Urothelium cell line (cell line): ENCODE measurements at places on chromosomes 13 and 19.

DNA sequence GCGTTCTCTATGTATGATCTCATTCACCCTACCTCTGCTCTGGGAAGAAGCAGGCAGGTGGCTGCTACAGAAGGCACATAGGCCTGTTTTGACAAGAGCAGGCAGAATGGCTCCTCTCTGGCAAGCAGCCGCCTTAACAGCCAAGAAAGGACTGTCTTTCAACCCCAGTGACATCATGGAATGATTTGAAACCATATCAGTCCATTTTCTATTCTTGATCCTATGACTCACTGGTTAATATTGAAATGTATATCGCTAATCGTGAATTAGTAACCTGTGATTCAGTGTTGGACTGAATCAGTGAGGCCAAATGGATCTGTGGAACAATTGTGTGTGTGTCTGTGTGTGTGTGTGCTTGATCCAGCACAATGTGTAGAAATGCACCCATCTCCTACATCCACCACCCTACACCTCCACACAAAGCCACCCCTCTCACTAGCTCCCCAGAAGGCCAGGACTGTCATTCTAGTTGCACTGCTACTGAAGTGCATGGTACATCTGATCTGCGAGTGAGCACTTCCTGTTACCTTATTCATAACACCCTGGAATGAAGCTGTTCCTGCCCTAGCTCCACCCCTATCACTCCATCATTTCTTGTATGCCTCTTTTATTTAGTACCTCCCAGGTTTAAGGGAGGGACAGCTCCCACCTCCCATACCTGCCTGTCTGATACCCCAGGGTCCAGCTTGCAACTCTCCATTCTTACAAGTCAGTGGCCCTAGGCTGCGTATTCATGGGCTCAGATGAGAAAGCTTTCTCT is 460.0 kb downstream of the FOXO1 start:
- no peak for DNase-seq

DNA sequence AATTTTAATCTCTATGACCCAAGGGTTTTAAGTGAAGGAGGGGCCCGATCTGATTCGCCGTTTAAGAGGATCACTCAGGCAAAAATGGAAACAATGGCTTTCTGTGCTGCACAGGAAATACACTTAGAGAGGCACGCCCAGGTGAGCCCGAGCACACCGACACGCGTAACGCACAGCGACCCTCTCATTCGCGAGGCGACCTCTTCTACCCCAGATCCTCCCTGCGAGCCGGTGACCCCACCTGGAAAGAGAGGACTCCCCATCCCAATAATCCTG is 216 bp downstream of the SH2D3A start:
- DNase-seq = no peak

DNA sequence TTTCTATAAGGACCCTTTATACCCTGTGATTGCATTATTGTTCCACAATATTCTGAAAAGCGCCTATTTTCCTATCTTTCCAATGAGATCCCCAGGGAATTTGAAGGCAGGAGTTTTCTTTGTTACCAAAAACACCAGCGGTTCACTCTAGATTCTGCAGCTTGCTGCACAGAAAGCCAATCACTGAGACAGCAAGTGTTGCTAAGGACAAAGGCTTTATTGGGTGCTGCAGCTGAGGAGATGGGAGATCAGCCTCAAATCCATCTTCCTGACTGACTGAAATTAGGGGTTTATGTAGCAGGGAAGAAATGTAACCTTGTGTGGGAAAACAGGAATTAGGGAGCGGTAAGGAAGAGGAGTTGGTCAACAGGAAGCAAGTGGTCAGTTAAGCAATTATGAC is 42.6 kb upstream of the MYO16 start:
- no peak for DNase-seq

DNA sequence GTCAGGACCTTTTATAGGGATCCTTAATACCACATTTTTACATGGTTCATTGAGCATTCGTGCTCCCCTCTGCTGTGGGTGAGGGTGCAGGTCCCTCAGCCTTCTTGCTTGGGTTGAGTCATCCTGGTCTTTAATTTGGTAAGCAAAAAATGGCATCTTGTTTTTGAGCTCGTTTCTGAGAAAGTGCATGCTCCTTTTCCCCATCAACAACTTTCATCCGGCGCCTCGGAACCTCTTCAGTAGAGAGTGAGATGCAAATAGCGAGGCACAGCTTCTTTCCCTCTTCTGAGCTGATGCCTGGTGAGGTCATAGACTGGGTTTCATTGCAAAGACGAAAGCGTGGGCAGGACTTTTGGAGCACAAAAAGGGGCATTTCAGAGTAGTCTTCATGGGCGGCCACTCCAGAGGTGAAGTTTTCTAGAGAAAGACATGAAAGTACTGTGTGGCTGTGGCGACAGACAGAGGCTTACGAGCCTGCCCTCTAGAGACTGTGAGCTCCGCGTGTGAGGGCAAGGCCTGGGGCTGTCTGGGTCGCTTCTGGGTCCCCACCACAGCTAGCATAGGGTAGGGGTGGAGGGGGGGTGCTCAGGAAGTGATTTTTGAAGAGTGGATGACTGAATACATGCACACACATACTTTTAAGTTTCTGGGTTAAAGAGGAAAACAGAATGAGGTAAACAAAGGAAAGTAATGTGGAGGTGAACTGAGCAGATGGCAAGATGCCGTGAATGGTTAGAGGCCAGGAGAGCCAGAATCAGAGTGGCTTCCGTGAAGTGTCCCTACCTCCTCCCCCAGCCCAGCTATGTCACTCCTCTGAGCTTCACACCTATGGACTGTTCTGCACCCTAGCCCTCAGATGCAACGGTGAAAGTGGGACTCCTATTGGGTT is 44.3 kb downstream of the BBC3 start:
- DNase-seq = no peak

DNA sequence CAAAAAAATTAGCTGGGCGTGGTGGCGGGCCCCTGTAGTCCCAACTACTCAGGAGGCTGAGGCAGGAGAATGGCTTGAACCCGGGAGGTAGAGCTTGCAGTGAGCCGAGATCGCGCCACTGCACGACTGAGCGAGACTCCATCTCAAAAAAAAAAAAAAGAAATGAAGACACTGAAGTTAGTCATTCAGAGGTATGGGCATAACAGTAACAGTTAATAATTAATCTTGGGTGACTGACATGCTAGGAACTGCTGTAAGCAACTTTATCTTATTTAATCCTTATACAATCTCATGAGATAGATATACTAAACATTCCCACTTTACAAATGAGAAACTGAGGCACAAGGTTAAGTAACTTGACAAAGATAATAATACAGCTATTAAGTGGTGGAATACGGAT is 4.9 kb downstream of the SKA3 start:
- DNase-seq = no peak

DNA sequence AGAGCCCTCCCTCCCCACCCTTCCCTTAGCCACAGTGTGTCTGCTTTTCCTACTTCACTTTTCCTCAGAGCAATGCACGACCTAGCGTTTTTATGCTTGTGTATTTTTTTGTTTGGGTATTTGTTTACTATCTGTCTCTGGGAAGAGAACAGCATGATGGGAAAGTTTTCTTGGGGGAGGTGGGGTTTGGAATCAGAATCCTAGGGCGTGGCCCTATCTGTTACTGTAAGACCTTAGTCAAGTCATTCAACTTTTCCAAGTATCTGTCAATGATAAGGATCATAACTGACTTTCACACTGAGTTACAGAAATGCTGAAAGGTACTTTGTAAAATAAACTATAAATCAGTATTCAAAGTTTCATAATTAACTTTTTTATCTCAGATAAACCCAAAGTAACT is 146.3 kb upstream of the WASF3 start:
- DNase-seq = no peak

- DNase-seq = no peak
These were observed 263.6 kb upstream of the GPC6 start for GRCh38 chr13:92963029-92963428.

DNA sequence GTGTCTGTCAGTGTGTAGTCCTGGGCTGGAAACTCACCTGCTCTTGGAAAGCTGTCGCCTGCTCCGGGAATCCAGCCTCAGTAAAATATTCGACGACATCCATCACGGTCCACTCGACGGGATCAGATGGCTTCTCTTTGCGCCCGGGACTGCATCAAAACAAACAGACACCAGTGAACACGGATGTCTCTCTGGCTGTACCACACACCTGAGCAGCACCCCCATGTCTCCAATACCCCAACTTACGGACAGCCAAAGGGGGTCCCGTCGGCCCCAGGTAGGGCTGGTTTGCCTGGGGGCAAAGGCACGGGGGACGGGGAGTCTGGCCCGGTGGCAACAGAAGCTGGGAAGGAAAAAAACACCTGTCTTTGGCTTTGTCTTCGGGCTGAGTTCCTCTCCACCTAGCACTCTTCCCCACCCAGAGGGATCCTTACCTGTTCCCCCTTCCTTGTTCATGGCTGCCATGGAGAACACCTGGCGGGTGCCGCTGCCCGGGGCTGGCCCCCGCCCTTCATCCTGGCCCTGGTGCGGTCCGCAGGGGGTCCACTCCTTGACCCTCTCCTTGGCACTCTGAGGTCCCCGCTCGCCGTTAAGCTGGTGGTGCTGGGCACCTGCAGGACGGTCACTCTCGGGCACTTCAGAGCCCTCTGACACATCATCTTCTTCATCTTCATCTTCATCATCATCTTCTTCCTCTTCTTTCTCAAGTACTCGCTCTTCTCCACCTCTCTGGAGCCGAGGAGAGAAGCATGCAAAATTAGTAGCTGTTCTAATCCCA is 1.7 kb downstream of the SAMD1 start:
- no peak for DNase-seq

DNA sequence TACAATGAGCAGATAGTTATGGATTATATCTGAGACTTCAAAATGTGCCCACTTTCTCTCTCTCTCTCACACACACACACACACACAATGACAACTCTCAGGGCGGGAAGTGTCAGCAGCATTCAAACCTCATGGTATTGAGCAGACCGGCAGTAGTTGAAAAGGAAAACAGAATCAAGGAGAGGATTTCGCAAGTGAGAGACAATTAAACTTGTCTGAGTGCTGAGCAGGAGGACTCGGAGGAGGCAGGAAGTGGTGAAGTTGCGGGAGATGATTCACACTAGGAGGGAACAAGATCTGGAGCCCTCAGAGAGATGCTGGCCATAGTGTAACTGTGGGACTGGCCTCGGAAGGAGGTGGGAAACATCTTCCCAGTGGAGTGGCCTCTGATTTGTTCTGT is 353.1 kb downstream of the EFNB2 start:
- DNase-seq = peak; percentile 72
